T-helper 2 cell treated with Interferon-gamma antibody and Interleukin-4, amounts not matched to agents 5 μg/mL and 100 μg/mL, for 36 hours (primary cell): ENCODE measurements at places on chromosomes 13 and 19.

DNA sequence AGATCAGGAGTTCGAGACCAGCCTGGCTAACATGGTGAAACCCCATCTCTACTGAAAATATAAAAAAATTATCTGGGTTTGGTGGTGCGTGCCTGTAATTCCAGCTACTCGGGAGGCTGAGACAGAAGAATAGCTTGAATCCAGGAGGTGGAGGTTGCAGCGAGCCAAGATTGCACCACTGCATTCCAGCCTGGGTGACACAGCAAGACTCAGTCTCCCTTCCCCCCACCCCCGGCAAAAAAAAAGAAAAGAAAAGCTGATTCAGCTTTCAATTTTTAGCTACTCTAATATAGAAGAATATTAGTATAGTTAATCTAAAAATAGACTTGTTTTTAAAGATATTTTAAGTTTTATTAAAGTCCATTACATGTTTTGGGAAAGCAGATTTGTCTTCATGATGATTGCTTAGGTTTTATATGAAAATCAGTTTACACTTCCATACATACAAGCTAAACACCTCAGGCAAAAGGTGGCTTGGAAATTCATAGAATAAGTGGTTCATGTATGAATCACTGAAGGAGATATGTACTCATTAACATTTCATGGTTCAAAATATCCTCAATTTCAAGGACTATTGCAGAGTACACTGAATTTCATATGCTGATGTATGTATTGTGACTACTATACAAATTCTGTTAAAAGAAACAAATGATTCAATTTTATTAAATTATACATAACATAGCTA lies 165.2 kb downstream of the TDRD3 start:
- DNase-seq, result no peak

- no peak for DNase-seq
Observed at GRCh38 chr19:33621811-33622504, at the start of gene CHST8. TSS of gene CHST8 (plus strand) at chr19:33621953. CDS start at chr19:33689262, 67,309 bp downstream.

- no peak for DNase-seq
Observed at GRCh38 chr19:7691497-7691896, 10.4 kb downstream of the FCER2 start.

DNA sequence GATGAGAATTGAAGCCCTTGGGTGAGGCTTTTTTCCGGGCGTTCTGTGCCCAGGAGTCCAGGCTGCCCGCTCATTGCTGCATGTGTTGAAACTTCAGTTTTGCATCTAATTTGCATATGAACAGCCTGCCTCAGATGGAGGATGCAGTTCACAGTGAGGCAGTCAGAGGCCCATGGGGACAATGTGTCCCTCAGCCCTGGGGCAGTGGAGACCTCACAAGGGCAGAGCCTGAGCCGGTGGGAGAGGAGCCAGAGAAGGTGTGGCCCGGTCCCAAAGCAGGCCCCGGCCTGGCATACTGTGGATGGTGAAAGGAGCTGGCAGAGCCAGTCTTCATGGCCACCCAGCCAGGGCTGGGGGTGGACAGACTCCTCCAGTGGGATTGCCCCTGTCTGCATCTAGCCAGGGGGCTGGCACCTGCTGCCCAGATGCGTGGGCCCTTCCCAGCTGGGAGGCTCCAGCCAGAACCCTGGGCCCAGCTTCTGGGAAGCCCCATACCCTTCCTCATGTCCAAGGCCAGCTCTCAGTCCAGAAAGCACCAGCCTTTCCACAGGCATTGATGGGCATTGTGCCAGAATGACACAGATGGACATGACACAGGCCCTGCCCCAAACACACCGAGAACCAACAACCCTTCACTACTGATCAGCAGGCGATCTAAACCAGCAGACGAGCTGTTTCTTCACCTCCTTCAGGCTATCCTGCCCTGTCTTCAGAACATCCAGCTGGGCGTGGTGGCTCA lies 32.9 kb upstream of the KCTD15 start:
- DNase-seq, result no peak

GRCh38 chr19:54707962-54708361 lies 16.3 kb upstream of the KIR3DL3 start:
- DNase-seq, result no peak

DNA sequence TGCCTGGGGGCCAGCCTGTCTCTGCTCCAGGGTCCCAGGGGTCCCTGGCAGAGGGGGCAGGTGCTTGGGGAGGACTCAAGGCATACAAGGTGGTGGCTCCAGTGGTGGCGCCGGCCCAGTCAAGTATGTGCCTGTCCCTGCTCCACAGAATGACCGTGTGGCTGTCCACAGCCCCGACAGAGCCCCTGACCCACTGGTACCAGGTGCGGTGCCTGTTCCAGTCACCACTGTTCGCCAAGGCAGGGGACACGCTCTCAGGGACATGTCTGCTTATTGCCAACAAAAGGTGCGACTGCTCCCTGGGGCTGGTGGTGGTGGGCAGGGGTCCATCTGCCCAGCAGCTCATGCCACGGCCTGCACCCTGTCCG lies 8.2 kb downstream of the YIPF2 start:
- no peak for DNase-seq

GRCh38 chr13:86559901-86560300 lies 760.7 kb upstream of the SLITRK6 start:
- no peak for DNase-seq

GRCh38 chr19:16328824-16329482 lies 4.3 kb downstream of the KLF2 start:
- DNase-seq, result peak; percentile 37

GRCh38 chr13:110771194-110771593 lies 57.7 kb downstream of the ING1 start:
- no peak for DNase-seq

- DNase-seq, result no peak
Observed at GRCh38 chr13:27536361-27537101, 83.8 kb downstream of the LNX2 start.

DNA sequence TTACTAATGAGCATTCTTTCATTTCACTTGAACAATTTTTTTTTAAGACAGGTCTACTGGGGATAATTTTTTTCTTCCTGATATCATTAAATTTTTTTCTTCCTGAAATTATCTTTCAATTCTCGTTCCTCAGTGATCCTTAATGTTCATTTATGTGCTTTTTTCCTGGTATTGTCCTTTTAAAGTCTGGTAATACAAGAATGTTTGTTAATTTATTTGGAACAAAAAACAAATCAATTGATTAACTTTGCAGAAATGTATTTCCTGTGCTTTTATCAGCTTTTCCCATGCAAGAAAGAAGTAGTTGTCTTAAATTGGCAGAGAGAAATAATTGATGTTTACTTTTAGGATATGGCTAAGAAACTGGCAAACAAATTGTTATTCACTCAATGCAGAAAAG lies 945.4 kb upstream of the MIR17HG start:
- DNase-seq, result no peak

DNA sequence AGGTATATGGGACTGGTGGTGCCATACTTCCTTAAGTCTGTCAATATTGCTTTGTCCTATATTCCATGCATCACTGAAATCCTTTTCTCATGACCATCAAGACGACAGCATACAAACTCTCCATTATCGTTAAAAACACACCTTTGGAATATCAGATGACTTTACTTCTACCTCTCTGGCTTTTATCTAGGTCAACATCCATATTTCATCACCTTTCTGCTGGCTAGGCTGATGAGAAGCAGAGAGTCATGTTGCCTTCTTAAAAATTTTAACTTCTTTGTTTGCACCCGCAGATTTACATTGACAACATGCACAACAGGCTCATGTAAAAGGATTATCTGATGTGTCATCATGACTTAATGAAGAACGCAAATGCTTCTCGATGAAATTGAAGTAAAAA lies 771.4 kb downstream of the OLFM4 start:
- no peak for DNase-seq

DNA sequence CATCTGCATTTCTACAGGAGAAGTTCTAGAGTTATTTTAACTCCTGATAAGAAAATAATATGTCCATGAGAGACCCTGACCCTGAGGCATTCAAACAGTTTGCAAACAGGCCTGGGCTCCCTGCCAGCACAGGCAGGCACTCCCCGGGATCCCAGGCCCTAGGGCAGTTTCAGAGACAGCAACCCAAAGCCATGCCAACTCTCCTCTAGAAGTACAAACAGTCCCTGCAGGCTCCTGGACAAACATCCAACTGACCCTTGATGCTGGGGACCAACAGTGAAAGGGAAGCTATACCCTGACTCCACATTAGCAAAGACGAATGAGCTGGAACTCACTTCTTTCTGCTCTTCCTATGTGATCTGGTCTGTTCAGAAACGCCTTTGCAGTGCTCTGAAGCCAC lies 44.8 kb downstream of the CCDC70 start:
- no peak for DNase-seq

DNA sequence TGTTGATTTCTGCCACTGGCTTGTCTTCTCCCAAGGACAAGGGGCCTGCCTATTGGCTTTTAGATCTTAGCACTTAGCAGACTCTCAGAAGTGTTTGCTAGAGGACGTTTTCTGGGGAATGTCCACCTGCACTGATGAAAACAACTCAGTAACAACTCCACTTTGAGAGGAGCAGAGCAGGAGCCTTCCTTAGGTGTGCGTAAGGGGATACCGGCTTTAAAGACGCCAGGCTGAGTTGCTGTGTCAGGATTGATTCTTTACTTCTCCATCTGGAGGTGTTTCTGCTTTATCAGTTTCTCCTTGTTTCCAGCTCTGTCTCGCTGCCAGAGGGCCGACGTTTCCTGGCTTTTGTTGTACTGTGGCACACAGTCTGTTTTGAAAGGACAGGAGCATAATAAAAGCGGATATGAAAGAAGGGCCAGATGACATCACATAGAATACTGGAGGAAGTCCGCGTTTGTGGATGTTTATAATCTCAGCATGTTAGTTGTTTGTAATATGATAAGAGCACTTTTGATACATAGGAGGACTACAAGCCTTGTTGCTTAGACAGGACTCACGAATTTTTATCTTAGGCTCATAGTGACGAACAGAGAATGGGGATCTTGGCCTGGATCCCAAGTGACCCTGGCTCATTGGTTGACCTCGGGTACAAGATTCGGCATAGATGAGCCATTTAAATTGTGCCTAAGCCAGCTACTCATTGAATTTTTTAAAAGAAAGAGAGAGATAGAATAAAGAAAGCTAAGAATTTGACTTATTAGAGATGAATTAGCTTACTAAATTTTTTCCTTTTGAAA lies 34.6 kb downstream of the COL4A2 start:
- no peak for DNase-seq

GRCh38 chr19:18204394-18205199 lies 755 bp upstream of the RAB3A start:
- peak; percentile 44 for DNase-seq

- peak; percentile 51 for DNase-seq
Observed at GRCh38 chr19:49875857-49876421, 1.2 kb downstream of the AKT1S1 start.

DNA sequence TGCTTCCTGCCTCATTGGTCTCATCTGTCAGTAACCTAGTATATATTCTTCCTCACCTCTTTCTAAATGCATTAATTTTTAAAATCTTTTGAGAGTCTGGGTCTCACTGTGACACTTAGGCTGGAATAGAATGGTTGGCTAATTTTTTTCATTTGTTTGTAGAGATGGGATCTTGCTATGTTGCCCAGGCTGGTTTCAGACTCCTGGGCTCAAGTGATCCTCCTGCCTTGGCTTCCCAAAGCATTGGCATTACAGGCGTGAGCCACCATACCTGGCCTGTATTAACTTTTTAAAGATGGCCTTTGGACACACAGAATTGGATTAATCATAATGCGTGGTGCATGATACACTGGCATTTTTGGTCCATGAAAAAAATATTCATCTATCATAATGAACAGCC lies 29.9 kb downstream of the SIPA1L3 start:
- no peak for DNase-seq

- no peak for DNase-seq
Observed at GRCh38 chr13:34884366-34884765, 57.7 kb upstream of the NBEA start.

DNA sequence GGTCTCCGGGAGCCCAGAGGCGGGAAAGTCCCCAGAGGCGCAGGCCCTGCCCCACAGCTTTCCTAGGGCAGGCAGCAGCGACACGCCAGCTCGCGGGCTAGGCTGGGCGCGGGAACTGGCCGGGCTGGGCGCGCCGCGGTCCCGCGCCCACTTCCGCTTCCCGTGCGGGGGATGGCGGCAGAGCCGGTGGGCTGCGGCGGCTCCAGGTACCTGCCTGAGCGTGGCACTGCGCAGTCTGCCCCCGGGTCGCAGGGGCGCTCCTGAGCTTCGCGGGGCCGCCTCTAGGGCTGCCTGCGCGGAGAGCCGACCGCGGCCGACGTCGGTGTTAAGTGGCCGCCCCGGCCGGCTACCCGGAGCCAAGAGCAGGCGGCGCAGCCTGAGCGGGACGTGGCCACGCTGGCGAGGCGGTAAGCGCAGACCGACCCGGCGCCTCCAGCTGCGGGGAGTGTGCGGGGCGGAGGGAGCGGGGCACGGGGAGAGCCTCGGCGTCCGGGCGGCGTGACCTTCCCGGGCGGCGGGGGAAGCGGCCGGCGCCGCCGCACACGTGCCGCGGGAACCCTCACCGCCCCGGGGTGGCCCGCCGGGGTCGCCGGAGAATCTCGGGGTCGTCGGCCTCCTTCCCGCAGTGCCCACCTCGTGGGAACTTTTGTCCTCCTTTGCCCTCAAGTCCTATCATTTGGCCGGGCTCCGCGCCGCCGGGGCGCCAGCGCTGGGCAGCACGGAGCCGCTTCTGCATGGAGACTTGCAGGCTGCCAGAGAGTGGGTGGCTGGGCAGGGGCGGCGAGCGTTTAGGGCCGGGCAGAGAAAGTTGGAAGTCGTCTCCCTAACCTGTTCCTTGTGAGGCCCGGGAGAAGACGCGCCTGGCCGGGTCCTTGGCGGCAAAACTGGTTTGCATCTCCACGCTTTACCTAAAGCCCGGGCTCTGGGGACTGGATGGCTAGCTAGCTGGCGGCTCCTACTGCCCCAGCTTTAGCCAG lies 31.4 kb upstream of the MPHOSPH8 start:
- peak; percentile 29 for DNase-seq

DNA sequence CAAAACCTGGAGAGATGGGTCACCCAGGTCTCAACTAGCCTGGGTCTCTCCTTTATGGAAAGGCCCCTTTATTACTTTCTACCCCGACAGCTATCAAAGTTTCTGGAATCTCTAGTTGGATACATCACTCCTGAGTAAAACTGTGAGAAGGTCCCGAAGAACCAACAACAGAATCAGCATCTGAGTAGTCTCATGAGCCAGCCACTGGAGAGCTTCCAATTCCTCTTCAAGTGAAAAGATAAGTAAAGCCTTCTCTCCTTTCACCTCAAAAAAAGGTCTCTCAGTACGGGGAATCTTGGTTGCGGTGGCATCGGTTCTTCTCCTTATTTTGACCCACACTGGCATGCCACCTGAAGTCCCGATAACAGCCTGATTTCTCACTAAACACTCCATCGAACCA lies at the start of gene ERVV-1:
ERVV-1 (plus strand) TSS at position 301 of the 400 bp plus-strand sequence. CDS start 170 bp downstream, outside the sequence.
- DNase-seq, result no peak

DNA sequence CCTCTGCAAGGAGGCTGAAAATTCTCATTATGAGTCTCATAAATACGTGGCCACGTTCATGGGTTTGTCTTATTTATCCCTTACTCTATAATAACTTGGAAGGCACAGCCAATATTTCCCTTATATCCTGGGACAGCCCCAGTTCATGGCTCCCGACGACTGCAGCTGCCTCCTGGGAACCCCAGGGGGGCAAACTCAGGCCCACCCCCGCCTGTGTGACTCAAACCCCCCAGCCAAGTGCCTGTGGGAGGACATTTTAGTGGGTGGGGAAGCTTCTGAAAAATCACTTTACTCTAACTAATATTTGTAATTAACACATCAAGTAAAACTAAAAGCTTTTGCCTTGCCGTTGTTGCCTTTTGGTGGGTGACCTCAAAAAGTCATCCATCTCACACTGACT lies 14.3 kb downstream of the RASA3 start:
- no peak for DNase-seq

GRCh38 chr13:86357106-86357505 lies 557.9 kb upstream of the SLITRK6 start:
- no peak for DNase-seq
